COR-L47 (cell line): ENCODE measurements at places on chromosomes 6 and 20.

DNA sequence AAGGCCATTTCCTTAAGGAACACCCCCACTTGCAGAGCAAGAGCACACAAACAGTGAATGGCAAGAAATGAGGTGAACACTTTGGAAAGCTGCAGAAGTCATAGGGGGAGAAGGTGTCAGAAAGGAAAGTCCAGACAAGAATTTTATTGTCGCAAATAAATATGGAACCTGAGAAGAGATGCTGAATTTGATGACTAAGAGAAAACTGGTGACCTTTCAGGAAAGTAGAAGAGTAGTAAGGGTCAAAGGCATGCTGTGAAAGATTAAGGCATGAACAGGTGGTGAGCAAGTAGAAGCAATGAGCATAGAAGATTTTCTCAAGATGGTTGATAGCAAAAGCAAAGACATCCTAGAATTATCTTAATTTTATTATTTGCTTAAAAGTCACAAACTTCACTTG, 194.2 kb downstream of the KCNQ5 start:
- no peak for DNase-seq

GRCh38 chr20:12838261-12838866, 170.4 kb upstream of the SPTLC3 start:
- no peak for DNase-seq

- DNase-seq, result no peak
Measured at GRCh38 chr20:35120012-35120701, 27.0 kb downstream of the EDEM2 start.

- no peak for DNase-seq
Measured at GRCh38 chr6:53043581-53043980, 21.6 kb upstream of the FBXO9 start.

GRCh38 chr6:168131464-168132415, 52.7 kb upstream of the FRMD1 start:
- DNase-seq, result no peak

DNA sequence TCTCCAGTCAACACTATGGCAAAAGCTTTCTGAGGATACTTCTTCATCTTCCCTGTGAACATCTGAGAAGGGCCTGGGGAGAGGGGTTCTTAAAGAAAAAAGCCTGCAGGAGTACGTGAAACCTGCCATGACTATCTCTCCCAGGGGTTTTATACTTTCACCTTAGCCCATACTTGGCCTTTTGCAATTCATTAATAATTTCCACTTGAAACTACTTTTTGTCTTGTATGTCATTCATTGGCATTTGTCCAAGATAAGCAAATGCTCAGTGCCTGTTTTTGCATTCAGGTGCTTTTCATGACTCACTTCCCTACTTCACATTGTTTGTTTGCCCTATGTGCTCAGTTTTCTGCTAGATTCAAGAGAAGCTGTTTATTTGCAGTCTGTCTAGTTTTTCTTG, 580.3 kb upstream of the GJE1 start:
- DNase-seq, result peak; percentile 23

GRCh38 chr20:24674921-24675605, 205.6 kb downstream of the SYNDIG1 start:
- DNase-seq, result no peak

DNA sequence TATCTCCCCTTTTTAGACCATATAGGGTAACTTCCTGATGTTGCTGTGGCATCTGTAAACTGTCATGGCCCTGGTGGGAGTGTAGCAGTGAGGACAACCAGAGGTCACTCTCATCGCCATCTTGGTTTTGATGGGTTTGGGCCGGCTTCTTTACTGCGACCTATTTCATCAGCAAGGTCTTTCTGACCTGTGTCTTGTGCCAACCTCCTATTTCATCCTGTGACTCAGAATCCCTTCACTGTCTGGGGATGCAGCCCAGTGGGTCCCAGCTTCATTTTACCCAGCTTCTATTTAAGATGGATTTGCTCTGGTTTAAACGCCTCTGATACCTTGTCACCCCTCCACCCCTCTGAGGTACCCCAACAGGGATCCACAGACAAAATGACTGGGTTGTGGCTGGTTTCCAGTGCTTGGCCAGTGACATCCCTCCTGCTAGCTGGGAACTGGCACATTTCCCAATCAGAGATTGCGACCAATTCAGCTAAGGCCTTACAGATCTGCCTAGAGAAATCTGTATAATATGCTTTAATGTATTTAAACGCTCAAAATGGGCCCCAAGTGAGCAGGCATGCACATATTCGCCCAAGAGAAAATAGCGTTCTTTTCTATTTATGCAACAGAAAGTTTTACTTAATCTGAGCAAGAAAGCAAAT, 315.6 kb upstream of the QKI start:
- no peak for DNase-seq

DNA sequence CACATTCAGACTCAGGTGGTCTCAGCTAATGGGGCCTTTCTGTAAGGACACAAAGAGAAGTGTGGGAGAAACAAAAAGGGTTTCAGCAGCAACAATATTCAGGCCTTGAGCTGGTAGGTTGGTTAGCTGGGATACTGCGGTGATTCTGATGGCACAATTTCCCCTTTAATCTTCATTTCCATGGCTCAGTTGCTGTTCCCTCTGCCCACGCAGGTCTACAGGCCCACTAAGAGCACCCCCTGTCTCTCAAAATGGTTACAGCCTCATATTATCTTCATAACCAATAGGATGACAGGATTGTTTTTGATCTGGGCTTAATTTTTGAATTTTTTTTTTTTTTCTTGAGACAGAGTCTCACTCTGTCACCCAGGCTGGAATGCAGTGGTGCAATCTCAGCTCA, 48.9 kb downstream of the MYB start:
- no peak for DNase-seq
